IPS-NIHi11 (cell line): ENCODE measurements at places on chromosomes 1 and 21.

DNA sequence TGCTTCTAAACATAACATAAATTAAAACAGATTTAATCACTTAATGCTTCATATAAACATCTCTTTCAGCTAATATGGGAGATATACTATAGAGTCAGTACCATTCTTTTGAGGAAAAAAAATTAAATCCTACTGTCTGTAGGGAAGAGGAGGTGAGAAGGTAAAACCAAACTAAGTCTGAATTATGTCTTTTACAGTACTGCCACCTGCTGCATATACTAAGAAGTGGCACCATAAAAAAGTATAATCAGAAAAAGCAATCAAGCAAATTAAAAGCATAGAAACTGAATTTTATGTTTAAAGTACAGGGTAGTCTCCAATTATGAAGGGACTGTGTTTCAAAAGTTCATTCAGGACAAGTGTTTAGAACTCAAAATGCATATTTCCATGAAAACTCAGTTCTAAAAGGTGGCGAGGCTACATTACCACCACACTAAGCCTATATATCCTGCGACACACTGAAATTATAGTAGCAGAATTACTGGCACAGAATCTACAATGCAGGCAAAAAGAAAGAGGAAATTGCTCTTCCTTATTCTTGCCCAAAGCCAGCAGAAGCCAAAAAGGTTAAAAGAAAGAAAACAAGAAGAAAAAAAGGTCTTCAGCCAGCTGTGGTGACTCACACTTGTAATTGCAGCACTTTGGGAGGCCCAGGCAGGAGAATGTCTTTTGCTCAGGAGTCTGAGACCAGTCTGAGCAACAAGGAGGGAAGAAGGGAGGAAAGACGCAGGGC, 9.0 kb downstream of the NSL1 start:
- no peak for DNase-seq

DNA sequence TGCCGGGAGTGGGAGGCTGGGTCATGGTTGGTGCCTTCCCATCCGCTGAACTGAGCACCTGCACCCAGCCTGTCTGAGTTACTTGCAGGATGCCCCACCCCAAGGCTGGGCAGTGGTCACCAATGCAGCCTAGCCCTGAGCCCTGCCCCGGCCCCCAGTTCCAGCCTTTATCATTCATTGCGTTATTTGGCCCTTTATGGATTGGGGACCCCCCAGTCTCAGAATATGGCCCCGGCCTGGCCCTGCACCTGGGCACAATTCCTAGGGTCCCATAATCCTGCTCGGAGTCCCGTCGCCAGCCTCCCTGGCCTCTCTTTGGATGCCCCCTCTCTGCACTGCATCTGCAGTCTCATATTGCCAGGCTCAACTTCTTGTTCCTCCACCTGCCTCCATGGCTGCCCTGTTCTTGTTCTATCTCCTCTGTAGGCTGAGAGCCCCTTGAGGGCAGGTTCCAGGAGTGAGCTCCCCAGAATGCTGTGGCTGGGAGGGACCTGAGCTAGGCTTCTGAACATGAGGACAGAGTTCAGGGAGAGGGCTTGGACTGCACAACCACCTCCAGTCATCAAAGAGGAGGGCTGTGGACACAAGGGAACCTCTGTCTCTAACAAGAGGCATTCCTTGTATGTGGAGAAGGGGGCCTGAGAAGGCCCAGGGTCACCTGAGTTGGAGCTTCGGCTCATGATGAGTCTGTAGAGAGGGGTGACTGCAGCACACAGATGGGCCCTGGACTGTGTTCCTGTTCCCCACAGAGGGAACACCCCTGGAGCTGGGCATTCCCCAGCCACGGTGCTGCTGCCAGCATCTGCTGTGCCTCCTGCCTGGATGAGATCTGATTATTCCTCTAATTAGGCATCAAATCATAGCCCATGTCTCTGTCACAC, 1.1 kb upstream of the KNCN start:
- DNase-seq: no peak

DNA sequence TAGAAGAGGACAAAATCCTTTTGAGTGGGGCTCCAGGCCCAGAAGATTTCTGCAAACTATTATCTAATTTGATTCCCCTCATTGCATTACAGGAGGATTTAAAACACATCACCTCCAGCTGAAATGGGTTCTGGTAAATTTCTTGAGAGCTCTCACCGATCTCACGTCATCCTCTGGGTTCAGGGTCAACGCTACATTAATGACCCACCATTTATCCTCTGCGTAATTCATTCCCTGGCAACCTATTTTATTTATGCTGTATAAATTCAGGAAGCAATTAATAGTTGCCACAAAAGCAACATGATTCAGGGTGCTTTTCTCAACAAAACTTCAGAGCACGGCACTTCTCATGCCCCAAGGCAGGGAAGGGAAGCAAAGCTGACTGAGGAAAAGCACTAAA, 38.9 kb downstream of the LMX1A start:
- DNase-seq: no peak

- no peak for DNase-seq
Measured at GRCh38 chr1:25990702-25991395, 7.0 kb downstream of the PAFAH2 start.

GRCh38 chr1:29371332-29371731, 135.0 kb downstream of the PTPRU start:
- no peak for DNase-seq

- no peak for DNase-seq
Measured at GRCh38 chr1:231233735-231234417, 7.1 kb upstream of the GNPAT start.

DNA sequence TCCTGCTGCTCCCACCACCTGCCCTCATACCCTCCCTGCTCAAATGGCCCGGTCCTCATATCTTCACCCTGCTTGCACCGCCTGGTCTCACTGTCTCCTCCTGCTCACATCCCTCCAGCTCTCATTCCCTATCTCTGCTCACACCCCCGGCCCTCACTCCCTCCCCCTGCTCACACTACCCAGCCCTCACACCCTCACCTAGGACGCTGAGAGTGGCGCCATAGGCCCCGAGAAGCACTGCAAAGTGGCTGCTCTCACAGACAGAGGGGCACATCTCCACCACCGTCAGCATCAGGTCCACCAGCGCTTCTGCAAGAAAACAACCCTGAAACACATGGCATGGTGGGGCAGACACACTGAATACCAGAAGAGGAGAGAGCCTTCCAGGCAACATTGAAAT, 38.6 kb downstream of the MRAP start:
- no peak for DNase-seq

DNA sequence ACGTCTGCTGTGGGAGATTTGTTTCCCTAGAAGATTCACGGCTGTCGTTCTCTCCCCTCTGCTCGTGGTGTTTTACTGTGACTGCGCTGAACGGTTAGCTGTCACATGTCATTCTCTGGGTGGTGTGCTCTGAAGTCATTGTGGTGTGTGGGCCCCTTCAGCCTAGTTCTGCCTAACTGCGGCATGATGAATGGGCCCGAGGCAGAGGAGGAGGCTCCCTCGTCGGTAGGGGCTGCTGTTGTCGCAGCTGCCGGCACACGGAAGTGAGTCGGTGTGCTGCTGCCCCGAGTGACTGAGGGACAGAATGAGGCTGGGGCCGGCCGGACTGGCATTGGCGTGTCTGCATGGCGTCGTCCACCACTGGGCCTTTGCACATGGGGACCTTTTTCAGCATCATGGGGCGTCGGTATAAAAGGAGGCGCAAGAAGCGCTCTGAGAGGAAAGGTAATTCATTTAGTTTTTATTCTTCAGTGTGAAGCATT, 77.9 kb downstream of the ADARB1 start:
- peak; percentile 63 for DNase-seq

DNA sequence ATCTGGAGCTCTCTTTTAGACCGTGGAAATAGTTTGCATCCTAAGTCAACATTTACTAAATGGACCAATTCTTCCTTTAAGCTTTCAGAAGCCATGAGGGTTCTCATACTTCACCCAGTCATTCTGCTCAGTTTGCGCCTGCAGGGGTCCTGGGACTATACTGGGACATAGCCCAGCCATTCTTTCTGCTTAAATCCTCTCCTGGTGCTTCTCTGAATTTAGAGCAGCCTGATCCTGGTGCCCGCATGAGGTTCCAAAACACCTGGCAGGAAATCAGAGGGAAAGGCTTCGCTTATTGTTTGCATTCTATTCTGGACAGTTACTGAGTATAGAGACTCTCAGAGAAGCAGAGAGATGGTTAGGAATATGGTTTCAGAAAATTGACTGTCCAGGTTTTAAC, 27.0 kb downstream of the TNN start:
- no peak for DNase-seq

DNA sequence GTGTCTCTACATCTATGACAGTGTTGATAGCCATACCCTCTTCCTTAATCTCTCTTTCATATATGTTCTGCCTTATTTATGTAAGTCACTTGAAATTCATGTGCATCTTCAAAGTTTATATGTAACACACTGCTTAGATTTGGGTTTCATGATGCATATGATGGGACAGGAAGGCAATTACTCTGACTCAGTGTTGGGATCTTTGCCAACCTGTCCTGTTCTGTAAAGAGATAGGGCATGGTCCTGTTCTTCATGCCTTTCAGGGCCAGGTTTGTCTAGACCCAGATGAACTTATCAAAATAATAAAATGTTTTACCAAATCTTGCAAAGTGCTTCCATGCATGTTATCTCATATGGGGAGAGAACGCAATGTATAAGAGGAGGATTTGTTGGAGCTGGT, 69.5 kb downstream of the TMPRSS15 start:
- DNase-seq: no peak
